ENCODE measurements at places on chromosomes 1 and 21.
A peak's percentile ranks its signal among the peaks of the same experiment; 100 is the strongest.

DNA sequence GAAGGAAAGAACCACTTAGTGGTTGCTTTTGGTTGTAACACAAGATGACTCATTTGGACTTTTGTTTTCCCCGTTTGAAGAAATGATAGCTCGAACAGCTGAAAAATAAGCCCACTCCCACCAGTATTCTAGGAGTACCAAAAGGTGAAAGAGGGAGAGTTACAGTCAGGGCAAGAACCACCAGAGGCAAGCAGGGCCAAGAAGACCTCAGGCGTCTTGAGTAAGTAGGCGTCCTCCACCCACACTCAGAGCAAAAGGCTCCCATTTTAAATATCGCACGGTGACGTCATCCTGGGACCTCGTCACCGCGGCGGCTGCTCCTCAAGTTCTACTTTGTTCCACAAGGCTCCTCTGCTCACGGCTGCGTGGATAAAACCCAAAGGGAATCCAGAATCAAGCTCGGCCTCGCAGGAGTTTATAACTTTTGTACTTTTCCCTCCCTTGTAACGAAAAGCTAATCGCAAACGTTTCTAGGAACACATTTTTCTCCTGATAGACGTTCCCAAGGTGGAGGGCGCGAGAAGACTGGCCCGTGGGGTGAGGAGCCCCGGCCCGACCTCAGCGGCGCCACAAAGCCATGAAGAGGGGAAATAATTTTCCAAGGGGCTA is 1.2 kb downstream of the BTG3 start:
- DNase-seq: peak; percentile 69

DNA sequence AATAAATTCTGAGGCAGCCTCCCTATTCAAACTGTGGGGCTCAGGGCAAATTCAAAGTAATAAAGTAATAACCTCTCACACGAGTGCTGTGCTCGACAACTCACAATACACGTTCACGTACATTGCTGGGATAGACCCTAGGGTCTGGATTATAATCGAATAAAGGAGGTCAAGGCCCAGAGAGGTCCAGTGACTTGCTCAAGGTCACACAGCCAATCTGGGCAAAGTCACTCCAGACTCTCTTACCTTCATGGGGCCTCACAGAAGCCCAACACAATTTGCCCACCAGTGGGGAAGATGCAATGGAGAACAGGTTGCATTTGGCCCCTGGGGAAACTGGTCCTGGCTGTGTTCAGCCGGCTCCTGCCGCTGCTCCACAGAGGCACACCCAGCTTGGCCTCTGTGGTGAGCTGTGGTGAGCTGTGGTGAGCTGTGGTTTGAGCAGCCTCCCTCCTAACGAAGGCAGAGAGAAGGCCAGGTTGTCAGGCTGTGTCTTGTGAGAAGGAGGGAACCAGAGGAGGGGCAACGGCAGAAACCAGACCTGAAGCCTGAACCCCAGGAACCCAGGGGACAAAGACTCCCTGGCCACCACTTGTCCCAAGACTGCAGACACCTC is 35.1 kb downstream of the NUAK2 start:
- DNase-seq: peak; percentile 61

GRCh38 chr1:159000625-159001024 is 9.1 kb upstream of the IFI16 start:
- DNase-seq: no peak

GRCh38 chr1:177891809-177892208 is 78.0 kb downstream of the SEC16B start:
- DNase-seq: no peak

DNA sequence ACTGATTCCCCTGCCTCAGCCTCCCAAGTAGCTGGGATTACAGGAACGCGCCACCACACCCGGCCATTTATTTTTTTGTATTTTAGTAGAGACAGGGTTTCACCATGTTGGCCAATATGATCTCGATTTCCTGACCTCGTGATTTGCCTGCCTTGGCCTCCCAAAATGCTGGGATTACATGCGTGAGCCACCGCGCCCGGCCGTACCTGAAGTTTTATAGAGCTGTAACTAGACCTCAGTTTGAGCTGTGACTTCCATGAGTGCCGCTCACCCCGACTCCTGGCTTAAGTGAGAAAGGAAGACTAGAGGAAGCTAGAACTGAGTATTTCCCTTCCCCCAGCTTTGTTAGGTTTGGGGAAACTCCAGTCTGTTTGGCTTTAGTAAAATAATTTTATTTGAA is 1283.1 kb downstream of the KCNT2 start:
- DNase-seq: no peak

DNA sequence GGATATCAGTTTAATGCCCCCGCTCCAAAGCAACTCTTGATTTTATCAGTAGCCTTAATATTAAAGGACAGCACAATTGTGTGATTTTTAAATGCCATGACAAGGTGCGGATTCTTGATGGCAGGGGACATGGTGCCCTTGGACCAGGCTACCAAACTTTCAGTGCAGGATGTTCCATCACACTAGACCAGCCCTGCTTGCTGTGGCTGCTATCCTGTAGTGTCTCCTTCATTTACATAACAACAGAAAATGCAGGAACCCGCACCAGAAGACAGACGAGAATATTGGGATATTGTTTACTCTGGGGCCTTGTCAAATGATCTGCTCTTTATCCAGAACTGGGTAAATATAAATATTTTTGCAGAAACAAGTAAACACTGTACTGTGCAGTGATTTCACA is 229.3 kb upstream of the PKN2 start:
- DNase-seq: no peak

DNA sequence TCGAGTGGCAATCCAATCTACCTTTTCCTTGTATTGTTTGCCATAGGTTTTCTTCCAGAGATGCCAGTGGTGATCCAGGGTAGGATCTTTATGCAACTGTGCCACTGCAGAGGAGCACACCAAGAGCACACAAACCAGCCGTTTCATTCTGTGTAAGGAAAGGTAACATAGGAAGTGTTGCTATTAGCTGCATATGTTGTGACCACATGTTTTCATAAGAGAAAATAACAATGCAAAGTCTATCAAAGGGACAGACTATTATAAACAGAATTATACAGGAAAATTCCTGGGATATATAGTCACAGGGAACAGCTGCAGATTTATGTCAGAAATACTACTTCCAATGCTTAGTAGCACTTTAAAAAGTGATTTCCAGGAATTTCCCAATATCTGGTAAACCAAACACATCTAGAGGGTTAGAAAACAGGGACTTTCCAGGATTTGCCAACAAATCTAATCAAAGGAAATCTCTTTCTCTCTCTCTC is 919 bp downstream of the CTSS start:
- no peak for DNase-seq

DNA sequence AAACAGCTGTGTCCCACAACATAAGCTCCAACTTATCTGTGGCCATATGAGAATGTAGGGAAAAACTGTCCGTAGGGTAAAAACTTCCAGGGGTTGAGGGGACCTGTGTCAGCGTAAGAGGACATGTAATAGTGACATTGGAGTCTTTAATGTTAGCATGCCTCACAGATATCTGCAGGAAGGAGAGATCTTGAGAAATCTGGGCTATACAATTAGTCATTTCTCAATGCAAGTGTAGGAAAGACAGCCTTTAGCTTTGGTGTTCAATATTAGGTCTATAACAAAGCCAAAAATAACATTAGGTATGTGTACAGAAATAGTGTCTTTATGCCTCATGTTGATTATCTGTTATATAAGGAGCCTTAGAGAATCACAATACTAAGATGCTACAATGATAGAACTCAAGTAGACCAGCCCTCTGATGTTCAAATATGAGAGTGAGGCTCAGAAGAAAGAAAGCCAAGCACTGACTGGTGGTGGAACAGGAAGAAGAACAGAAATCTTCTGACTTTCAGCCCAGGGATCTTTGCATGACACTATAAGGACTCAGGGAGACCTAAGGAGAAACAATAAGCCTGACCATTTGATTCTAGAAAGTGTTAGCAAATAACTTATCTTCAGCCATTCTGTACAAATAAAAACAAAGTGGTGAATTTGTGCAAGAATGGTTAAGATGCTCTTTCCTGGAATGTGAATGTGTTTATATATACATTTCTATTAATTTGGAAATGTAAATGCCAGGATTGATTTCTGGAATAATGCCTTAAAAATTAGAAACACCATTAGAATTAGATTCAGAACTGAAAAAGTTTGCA is 152.6 kb downstream of the ZC3H11B start:
- DNase-seq: no peak

DNA sequence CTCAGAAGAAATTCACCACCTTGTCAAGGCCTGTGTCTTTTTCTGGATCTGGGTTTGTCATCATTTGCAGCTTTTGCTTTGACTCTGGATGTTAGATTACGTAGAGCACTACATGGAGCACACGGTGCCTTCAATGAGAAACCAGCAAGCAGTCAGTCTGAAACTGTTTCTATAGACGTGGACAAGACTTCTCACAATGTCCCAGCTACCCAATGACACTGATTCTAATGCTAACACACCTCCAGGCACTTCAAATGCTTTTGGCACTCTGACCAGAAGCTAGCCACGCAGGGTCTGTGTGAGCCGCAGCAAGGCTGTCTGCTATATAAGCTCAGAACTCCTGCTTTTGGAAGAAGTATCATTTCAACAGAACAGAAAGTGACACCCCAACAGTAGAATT is 38.2 kb downstream of the ITPKB start:
- no peak for DNase-seq

GRCh38 chr1:245906207-245906606 is 600.9 kb downstream of the SMYD3 start:
- no peak for DNase-seq

GRCh38 chr1:111990026-111990877 is 784 bp upstream of the KCND3 start:
- DNase-seq: no peak
